Upper lobe of left lung (tissue), 6 donors: ENCODE measurements at places on chromosomes 1 and 21.

DNA sequence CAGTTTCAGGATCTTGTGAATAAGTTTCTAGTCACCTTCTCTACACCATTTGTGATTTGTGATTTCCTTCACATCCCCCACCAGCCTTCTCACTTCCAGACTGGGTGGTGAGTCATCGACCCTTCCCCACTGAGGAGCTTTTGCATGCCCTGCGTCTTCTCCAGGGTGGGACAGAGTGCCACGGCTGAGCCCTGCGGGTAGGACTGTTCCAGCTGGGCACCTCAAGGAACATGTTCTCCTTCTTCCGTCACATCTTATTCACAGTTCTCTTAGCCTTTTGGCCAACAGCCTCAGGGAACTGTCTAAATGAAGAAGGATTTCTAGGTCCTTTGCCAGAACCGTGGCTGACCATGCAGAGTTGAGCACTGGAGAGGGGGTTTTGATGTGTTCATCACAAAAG, 116.5 kb downstream of the TMEM53 start:
- DNase-seq: no peak

GRCh38 chr1:31755197-31755611, 8.9 kb downstream of the ADGRB2 start:
- DNase-seq: no peak

DNA sequence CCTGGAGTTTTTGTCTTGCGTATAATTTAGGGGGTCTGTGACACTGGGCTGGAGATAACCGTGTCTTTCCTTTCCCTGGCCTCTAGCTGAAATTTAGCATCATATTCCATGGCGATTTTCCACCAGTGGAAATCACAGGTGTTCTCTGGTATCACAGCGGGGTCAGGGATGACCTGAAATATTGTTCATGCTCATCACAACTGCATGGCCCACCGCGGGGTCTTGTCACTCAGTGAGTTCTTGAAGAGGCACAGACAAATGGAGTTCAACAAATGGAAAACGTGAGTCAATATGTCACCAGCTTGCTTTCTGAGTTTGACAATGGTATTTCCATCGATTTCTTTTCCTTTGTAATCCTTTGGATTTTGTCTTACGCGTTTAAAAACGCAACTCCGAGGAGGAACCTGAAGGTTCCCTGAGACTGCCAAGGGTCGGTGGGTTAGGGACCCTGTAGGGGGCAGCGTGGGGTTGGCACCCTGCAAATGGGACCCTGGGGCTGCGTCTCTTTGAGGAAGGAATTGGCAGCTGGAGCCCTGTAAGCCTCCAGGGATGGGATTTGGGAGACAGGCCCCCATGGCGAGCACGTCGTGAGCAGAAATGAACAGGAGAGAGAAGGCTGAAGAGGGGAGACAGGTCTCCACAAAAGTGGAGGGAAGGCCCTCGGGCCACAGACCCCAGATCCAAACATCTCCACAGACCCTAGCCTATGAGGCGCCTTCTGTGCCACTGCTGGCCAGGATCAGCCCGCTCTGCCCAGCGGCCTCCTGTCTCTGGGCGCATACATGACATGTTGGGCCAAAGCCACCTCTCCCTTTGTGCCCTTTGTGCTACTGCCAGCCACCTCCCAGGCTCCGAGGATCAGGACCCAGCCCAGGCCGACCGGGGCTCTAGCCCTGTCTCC, 32.1 kb upstream of the RUNX3 start:
- peak; percentile 61 for DNase-seq

- DNase-seq: no peak
Observed at GRCh38 chr21:17416139-17416538, 96.7 kb upstream of the CXADR start.

- DNase-seq: no peak
Observed at GRCh38 chr1:111907321-111907720, 82.1 kb downstream of the KCND3 start.

GRCh38 chr21:42321845-42322244, 6.6 kb upstream of the TFF3 start:
- no peak for DNase-seq

DNA sequence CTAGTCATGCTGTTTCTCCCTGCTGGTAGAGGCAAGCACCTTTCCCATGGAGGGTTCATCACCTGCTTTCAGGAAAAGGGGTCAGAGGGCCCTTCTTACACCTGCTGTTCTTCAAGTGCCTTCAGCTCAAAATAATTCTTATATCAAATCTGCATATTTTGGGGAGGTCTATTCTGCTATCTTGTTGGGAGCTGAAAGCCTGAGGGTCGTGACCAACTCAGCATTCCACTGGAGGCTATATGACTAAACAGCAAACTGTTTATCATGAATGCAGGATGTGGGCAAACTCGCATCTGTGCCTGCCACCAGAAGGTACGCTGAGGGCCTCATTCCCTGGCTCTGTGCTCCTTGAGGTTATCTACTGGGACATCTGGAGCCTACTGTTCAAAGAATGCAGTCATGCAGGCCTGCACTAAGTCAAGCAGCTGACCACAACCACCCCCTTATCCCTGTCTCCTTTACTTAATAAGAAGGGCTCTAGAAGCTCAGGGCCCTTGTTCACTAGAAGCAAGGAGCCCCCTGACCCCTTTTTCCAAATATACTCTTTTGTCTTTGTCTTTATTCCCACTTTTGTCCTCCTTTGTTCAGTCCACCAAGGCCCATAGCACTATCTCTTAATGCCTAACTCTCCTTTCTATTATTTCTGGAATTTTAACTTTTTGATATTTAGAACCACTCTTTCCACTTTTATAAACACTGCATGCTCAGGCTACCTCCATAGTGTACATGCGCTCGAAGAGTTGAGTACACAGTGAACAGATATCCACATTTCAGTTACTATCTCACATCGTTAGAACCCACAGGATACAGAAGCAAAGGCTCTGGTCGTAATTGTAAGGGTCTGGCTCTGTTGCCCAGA, 4.5 kb upstream of the TRIM17 start:
- DNase-seq: no peak

GRCh38 chr1:7401814-7402547, 369.1 kb upstream of the VAMP3 start:
- no peak for DNase-seq

DNA sequence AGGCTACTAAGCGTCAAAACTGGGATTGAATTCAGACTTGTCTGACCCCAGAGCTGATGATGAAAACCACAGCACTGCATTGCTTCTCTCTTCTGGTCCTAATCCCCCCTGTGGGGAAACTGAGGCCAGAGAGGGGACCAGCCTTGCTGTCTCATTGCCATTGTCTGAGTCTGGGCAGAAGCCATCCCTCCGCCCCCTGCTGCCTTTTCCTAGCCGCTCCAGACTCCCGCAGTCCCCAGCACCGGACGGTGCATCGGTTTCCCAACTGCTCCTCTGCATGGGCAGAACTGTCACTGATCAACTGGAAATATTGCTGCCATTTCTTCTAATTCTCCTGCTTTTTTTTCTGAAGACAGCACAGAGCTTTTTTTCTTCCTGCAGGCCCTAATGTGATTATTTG, 157.4 kb downstream of the ACTL8 start:
- DNase-seq: no peak

- no peak for DNase-seq
Observed at GRCh38 chr1:11182884-11183283, 6.3 kb upstream of the ANGPTL7 start.

GRCh38 chr1:221469476-221469875, 272.4 kb downstream of the DUSP10 start:
- DNase-seq: no peak

GRCh38 chr1:197041486-197042353, 25.3 kb downstream of the F13B start:
- DNase-seq: no peak

DNA sequence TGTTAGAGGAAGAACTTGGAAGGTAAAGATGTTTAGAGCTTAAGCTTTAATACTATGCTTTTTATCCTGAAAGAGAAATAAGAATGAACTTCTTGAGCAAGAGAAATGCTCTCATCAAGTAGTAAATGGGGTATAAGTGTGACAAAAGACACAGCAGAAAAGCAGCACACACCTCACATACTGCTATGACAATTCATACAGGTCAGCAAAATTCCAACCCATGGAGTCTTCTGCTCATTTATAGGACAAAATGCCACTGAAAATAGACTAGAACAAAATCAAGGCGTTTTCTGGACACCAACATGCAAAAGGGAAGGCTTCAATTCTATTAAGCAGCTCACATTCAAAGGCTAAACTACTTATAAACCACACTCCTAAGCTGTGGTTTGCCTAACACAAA, 61.2 kb downstream of the EYA3 start:
- DNase-seq: no peak

DNA sequence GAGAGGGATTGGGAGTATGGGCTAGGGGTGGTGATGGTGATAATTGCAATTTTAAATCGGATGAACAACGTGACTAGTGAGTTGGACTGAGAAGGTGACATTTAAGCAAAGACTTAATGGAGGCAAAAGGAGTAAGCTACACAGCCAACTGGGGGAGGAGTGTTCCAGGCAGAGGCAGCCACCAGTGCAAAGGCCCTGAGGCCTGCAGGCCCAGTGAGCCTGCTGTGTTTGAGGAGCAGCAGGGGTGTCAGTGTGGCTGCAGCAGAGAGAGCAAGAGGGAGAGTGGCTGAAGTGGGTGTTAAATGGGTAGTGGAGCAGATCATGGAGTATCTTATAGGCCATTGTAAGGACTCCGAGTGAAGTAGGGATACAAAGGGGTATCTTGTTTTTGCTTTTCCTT, 18.8 kb downstream of the MYOG start:
- DNase-seq: no peak

DNA sequence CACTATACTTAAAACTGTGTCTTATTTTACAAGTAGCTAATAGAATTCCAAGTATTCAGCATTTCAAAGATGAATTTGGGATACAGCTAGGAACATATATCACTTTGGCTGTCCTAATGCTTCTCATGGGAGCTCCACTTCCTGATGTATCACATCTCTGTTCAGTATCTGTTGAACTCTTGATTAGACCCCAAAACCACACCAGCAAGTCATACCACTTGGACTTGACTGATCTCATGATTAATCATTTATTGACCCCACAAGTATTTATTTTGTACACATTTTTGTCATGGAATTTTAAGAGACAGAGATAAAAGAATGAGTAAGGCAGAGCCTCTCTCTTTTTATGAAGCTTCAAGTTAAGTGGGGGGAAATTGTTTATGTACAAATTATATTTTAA, 30.0 kb downstream of the TMPRSS15 start:
- no peak for DNase-seq

DNA sequence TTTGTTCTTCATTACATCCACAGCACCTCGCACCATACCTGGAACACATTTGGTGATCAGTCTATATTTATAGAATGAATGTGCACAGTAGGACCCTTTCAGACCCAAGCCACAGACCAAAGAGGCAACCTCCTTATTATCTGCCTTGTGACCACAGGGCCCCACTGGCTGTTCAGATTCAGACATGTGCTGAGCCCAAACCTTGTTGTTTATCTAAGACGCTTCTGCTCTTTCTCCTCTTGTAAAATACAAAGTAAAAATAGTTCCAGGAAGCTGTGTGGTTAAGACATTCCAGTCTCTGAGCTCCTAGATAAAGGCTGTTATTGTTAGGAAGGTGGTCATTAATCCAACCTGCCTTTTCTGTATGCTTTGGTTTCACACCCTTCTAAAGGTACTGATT, 3.6 kb upstream of the SCMH1 start:
- DNase-seq: no peak

DNA sequence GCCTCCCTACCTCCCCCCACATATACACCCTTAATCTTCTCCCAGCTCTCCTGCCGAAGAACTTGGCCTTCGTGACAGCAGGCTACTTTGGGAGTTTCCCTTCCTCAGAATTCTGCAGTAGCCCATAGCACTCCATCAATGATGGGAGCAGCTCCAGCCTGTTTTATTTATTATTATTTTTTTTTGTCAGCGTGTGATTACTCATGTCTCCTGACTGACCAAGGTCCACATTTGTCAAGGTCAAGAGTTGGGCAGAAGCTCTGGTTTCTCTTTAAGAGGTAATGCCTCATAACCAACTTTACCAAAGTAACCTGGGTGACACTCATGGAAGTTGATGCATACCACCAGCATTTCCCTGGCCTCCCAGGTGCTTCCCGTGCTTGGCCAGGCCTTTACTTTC, 125.4 kb downstream of the ZZZ3 start:
- no peak for DNase-seq

DNA sequence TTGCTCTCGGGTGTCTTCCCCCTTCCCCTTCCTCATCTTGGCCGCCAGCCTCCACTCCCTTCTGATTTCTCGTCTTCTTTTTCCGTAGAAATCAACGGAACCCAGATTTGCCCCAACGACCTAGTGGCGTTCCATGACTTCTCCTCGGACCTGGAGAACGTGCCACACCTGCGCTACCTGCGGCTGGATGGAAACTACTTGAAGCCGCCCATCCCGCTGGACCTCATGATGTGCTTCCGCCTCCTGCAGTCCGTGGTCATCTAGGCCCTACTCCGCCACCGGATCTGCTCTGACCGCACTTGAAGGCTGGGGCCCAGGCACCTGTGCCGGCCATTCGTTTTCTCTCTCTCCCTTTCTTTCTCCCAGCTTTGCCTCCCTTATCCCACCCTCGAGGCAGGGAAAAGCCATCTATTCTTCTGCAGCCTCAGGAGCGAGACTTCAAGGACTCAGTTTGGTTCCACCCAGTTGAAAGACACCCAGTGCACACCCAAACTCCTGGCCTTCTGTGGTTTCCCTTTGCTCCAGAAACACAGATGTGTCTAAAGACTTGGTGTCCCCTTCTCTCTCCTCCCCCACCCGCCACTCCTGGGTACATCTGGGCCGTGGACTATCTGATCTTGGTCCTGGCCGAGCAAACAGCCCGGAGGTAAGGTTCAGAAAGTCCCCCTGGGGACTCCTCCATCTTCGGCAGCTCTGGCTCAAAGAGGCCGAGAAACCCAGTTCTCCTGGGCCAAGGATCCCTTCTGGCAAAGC, 7.2 kb upstream of the OPTC start:
- DNase-seq: no peak

GRCh38 chr1:64960731-64961130, 5.6 kb downstream of the JAK1 start:
- no peak for DNase-seq

GRCh38 chr1:66495495-66495894, 38.5 kb upstream of the SGIP1 start:
- no peak for DNase-seq

DNA sequence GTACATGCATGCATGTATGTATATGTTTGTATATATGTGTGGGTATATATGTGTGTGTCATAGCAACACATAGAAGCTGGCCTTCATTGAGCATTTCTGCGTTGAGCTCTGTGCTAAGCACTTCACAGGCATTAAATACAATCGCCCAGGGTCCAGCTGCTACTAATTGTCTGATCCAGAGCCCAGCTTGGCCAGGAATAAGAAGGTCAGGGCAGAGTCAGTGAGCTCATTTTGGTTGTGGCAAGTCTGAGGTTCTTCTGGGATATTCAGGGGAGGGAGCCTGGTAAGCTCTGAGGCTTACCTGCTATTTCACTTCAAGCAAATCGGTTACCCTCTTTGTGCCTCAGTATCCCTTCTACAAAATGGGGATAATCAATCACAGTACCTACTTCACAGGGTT, 59.6 kb downstream of the FOXO6 start:
- no peak for DNase-seq

GRCh38 chr1:115958866-115959265, 17.4 kb upstream of the SLC22A15 start:
- DNase-seq: no peak

DNA sequence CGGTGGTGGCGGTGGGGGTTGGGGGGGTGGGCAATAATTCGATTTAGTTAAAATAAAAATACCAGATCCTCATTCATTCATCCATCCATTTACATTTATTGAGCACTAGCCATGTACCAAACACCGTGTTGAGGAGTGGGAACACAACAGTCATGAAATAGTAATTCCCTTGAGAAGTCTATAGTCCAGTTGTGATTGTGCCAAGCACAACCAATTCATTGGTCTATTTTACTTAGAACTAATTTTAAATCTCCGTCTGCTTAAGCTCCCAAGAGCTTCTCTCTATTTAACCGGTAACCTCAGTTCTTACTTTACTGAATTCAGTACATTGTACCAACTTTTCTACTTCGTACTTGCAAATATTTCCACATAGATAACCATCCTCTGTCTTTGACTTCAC, 38.4 kb downstream of the WARS2 start:
- no peak for DNase-seq
